ENCODE measurements at places on chromosomes 16 and 17. TPM values are rescaled to one million over a fixed set of nuclear protein-coding genes. Genes with fewer than 3 reads are reported as not detected.

The RAB11FIP4 gene
- total RNA-seq, result 33.1 TPM

The AXIN2 gene
- 2.3 TPM for total RNA-seq

The ARL5C gene
- total RNA-seq, result not detected

The TEKT1 gene
- total RNA-seq, result not detected

The GTF3C1 gene
- 54.1 TPM for total RNA-seq

The SHBG gene
- not detected for total RNA-seq

The IRX5 gene
- total RNA-seq, result not detected

The METTL26 gene
- total RNA-seq, result 122 TPM

The ZMYND15 gene
- total RNA-seq, result not detected

The CD300LG gene
- not detected for total RNA-seq

The TMEM92 gene
- total RNA-seq, result not detected

The SPAG7 gene
- 68.6 TPM for total RNA-seq

The WWP2 gene
- total RNA-seq, result 27.7 TPM

The LLGL2 gene
- total RNA-seq, result 6.2 TPM

The KIF2B gene
- not detected for total RNA-seq

The PITPNC1 gene
- total RNA-seq, result 58.7 TPM

The MSI2 gene
- total RNA-seq, result 38.8 TPM

The GUCY2D gene
- not detected for total RNA-seq

The ALDOC gene
- 65.6 TPM for total RNA-seq

The ZP2 gene
- total RNA-seq, result not detected

The TP53TG3B gene
- not detected for total RNA-seq

The TPSAB1 gene
- total RNA-seq, result not detected

The GDPD1 gene
- 2.2 TPM for total RNA-seq

The CDYL2 gene
- total RNA-seq, result 10.1 TPM

The DLX3 gene
- total RNA-seq, result not detected

The CBFA2T3 gene
- not detected for total RNA-seq

The NLGN2 gene
- total RNA-seq, result 8.9 TPM
